BJ (cell line): ENCODE measurements at places on chromosomes 11 and 22.

DNA sequence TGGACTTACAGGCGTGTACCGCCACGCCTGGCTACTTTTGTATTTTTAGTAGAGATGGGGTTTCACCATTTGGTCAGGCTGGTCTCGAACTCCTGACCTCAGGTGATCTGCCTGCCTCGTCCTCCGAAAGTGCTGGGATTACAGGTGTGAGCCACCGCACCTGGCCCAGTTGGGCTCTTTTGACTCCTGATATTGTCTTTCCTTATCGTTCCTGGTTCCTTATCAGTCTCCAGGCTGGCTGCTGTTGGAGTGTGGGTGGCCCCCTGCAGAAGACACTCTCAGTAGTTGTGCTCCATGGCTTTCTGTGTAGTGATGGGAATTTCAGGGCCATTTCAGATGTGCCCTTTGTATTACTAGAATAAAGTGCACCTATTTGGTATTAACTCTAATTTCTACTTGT is 55.3 kb downstream of the C22orf31 start:
- no peak for DNase-seq

DNA sequence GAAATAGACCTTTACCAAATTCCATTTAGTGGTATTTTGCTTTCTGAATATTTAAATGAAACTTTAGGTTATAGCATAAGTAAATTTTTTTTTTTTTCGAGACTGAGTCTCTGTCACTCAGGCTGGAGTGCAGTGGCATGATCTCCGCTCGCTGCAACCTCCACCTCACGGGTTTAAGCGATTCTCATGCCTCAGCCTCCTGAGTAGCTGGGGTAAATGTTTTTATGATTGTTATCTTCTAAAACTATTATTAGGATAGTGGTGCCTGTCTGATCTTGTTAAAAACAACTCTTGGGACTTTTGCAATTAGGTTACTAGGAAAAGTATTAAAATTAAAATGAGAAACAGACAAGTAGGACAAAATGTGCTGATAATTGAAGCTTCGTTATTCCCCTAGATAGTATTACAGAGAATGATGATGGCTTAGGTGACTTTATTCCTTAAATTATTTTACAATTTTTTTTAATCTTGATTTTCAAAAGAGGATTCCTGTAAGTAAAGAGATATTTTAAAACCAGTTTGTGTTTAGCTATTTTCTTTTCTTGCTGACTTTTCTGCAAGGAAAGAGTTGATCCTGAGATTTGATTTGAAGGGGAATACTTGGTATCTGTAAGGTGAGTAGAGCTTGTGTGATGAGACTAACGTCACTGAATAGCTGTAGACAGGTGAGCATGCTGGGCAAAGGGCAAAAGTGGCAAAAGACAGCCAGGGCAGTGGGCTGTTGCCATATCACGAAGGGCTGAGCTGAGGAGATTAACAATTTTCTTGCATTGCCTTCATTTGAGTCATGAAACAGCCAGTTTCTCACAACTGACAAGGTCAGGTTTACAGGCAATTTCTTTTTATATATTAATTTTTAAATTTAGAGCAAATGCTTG is 20.8 kb downstream of the CRKL start:
- no peak for DNase-seq

DNA sequence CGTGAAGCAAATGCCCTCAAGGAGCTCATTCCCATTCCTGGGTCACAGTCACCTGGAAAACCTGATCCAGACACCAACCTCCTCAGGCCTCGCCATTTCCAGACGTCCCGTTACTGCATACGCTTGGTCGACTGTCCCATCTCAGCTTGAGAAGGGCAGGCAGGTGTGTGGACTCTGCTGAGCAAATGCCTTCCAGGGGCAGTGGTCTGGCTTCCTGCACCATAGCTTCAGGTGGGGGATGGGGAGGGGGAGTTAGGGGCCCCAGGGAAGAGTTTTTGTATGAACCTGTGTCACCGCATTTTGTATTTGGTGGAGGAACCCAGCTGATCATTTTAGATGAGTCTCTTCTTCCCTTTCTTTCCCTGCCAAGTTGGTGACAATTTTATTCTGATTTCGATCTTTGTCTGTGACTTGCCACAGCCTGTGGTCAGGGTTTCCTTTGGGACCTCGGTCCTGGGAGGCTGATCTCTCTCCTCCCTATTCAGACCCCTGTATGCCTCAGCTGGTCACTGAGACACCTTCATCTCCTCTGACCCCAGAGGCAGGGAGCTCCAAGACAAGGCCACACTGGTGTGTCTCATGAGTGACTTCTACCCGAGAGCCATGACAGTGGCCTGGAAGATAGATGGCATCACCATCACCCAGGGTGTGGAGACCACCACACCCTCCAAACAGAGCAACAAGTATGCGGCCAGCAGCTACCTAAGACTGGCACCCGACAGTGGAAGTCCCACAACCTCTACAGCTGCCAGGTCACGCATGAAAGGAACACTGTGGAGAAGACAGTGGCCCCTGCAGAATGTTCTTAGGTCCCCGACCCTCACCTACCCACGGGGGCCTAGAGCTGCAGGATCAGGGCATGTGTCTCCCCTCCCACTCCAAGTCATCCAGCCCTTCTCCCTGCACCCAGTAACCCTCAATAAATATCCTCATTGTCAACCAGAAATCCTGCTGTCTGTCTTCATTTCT is 22.9 kb downstream of the IGLL5 start:
- no peak for DNase-seq

GRCh38 chr22:47607486-47607885 is 845.0 kb downstream of the TBC1D22A start:
- no peak for DNase-seq

DNA sequence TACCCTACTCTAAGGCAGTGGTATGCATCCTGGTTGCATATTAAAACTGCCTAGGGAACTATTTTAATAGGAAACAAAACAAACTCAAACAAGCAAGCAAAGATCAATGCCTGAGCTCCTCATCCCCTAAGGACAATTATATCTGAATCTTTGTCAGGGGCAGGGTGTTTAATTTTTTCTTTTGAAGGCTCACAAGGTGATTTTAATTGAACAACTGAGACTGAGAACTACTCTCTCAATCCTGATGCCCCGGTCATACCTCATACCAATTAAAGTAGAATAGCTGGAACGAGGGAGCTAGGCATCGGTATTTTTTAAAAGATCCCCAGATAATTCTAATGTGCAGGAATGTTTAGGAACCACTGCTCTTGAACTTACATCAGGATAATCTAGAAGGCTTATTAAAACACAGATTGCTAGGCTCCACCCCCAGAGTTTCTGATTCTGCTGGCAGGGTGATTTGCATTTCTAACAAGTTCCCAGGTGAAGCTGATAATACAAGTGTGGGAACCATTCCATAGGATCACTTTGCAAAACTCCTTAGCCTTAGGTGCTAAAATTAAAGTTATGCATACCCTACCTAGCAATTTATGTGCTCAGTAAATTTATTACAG is 416.5 kb downstream of the GUCY1A2 start:
- no peak for DNase-seq

- DNase-seq = no peak
Observed at GRCh38 chr11:130070109-130070845, 583 bp downstream of the APLP2 start.

DNA sequence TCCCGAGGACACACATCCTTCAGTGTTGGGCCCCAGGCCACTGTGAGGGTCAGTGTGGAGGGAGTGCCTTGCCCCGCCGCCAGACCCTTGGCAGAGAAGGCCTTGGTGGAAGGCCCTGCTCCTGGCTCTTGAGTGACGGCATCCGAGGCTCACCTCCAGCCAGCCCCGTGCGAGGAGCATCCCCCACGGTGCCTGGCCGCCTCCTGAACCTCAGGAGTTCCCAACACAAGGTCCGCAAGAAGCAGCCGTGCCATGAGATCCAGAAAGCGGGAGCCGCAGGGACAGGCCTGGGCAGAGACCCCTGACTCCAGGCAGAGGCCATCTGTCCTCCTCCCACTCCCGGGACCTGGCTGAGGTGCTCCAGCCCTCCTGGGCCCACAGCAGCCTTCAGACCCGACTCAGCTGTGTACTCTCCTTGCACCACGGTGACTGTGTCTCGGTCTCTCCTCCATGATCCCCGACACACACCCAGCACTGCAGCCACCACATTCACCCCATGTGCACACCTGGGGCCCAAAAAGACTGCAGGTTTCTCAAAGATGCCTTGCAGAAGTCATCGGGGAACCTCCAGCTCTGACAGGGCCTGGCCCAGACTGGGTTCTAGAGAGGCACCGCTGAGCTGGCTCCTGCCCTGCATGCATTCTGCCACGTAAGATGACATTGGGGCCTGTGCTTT is 870.2 kb downstream of the BRD1 start:
- no peak for DNase-seq

- no peak for DNase-seq
Observed at GRCh38 chr22:17964156-17964555, 60.2 kb downstream of the MICAL3 start.

DNA sequence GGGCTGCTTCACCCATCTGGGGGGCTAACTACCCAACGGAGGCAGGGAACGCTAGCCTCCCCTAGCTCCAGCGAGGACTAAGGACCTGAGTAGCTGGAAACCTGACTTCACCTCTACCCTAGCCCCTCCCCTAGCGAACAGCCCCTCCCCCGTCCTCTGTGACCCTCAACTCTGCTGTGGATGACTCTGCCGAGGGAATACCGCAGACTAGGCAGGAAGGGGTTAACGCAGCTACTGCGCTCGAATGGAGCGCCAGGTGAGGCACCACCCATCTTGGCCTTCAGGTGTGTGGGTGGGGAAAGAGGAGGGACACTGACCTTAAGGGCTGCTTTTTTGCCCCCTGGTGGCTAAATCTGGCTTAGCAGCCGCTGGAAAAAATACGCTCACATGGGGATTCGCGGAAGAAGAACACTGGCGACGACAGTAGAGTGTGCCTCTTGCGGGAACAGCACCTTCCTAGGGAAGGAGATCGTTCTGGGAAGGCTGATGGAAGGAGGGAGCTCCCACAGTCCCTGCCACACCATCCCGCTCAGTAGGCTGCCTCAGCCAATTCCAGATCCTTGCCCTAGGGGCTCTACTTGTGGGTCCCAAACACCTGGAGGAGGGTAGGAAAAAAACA is 4.5 kb upstream of the BCL9L start:
- DNase-seq = no peak

DNA sequence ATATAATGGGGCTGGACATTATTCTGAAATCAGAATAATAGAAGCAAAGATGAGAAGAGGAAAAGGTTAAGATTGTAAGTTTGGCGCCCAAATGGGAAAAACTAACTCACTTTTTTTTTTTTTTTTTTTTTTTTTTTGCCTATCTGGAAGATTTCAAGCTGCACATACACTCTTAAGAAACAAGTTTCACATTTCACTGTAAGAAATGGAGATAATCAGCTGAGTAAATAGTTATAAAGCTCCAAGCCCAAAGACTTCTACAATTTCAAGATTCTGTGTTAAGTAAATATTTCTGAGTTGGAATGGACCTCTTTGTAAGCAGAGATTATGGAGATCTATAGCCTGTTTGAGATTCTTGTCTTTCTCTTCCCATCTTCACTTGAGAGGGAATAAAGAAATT is 140.0 kb downstream of the SLC17A6 start:
- no peak for DNase-seq

DNA sequence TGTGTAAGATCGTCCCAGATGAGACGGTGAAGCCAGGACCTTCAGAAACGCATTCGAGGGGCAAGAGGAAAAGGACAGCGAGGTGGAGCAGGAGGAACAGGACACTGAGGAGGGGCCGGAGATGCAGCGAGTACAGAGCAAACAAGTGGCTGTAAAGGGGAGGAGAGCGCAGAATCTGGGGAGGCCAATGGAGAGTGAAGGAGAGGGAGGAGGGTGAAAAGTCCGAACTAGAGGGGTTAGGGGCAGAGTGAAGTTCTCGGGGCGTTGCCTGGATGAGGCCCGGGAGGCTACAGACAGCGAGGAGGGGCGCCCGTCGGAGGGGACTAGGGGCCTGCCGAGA is 8.8 kb upstream of the PPIL2 start:
- no peak for DNase-seq

GRCh38 chr11:96049426-96049825 is 125.5 kb upstream of the MTMR2 start:
- no peak for DNase-seq

GRCh38 chr11:121722431-121723245 is 269.9 kb upstream of the SORL1-AS1 start:
- peak; percentile 42 for DNase-seq

GRCh38 chr11:104222464-104222863 is 58.5 kb upstream of the PDGFD start:
- no peak for DNase-seq

DNA sequence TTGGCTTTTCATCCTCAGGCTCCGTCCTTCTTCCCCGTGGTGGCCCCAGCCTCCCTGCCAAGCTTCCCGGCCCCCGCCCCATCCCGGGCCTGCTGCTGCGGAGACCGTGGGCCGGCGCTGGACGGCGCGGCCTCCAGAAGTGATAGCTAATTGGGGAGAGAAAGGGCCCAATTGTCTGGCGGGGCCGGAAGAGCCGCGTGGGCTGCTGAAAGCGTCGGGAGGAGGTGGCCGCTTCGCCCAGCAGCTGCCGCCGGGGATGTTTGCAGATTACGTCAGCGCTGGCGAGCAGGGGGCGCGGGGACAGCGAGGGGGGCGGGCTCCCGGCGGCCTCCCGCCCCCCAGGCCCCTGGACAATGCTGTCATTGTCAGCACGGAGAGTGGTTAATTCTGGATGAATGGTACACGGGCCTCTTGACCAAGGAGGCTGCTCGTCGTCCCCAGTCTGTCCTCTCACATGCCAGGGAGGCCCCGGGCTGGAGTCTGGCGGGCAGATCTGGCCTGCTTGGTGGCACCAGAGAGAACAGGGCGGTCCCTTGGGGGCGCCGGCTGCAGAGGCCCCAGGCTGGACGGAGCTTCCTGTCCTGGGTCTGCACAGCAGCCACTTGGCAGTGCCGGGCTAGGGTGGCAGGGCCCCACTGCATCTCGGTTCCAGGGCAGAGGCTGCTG is 1.6 kb downstream of the SMIM38 start:
- no peak for DNase-seq

DNA sequence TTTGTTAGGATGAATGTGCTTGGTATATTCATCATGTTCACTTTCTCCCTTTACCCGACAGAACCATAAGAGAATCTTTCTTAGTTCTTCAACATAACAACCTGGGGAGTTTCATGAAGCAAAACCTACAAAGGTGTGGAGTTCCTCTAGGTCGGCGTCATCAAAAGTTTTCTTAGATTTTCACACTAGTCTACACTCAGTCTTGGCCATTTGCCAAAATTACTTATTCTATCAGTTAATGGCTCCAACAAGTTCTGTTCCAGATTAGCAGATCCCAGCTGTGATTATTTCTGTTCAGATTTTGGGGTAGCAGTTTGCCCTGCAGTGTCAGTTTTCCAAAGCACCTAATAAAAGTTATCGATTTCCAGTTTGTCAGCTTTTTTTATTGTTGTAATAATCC is 935.8 kb upstream of the RAG2 start:
- no peak for DNase-seq

- no peak for DNase-seq
Observed at GRCh38 chr22:20748731-20749428, 25.0 kb upstream of the SERPIND1 start.

- DNase-seq = peak; percentile 10
Observed at GRCh38 chr22:37121887-37122591, 12.5 kb upstream of the TMPRSS6 start.

GRCh38 chr11:12634329-12634728 is 39.9 kb upstream of the TEAD1 start:
- DNase-seq = no peak

GRCh38 chr11:1310318-1310687 is 871 bp upstream of the TOLLIP start:
- DNase-seq = no peak
